ENCODE measurements at places on chromosomes 5 and 9.

DNA sequence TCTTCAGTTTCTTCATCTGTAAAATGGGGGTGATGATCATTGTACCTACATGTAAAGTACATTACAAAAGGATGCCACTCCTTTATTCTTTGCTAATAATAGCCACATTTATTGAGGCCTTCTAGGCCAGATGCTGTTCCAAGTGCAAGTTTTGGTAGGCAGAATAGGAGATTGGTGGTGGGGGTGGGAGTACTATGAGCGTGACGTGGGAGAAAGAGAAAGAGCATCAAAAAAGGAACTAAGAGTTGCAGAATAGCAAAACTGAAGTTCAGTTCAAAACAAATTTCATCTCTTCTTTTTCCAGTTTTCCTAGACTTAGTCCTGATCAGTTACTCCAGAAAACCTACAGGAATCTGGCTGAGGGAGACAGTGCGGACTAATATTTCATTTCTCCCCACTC is 174.1 kb downstream of the SNX18 start:
- DNase-seq, result no peak

- DNase-seq, result no peak
Measured at GRCh38 chr5:72784129-72784528, 32.3 kb upstream of the TNPO1 start.

DNA sequence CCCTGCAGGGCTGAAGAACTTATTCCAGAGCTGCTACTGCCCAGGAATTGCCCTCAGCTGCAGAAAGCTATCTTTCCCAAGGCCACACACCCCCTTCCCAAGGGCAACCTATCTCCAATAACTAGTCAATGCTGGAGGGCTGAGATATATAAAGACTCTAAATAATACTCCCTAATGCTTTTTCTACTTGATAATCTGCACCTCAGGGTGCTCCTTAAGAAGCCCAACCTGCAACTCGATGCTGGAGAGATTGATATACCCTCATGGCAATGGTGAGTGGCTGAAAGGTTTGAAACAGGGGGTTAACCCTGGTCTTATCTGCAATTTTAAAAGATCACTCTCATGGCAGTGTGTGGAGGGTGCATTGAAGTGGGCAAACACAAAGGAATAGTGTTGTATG is 142.7 kb upstream of the APC start:
- DNase-seq, result no peak

DNA sequence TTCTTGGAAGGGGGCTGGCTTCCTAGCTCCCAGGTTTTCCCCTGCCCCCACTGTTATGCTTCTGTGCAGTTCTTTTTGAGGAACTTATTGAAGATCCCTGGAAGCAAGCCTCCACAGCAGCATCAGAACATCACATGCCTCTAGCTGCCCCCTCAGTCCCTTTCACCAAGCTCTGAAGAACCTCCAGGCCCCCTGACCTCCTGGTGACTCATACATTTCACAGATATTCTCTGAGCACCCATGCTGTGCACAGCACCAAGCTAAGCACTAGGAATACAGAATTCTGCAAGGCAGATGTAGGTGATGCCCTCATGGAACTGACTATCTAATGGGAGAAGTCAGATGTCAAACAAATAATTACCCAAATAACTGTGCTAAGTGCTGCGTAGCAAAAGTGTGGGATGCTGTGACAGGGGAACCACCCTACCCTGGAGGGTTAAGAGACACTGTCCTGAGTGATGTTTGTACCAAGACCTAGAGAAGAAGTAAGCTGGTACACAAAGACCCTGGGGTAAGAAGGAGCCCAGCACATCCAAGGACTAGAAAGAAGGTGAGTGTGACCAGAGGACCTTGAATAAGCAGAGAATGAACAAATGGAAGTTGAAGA is 213.7 kb upstream of the NR4A3 start:
- DNase-seq, result no peak

GRCh38 chr5:132491368-132492364 is 1.1 kb upstream of the IRF1 start:
- DNase-seq, result peak; percentile 41

DNA sequence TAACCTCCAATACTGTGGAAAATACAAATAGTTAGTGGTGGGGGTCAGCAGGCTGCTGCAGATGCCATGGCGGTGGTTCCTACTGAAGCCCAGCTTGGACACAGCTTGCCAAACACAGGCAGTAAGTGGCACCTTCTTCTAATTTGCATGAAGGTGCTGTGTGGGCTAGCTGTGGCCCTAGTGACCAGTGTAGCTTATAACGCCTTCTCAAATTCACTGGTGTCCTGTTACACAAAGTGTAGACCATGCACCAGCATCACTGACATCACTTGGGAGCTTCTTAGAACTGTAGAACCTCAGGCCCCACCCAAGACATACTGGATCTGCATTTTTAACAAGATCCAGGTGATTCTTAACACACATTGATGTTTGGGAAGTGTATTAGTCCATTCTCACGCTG is 58.8 kb upstream of the TGFBR1 start:
- DNase-seq, result no peak

DNA sequence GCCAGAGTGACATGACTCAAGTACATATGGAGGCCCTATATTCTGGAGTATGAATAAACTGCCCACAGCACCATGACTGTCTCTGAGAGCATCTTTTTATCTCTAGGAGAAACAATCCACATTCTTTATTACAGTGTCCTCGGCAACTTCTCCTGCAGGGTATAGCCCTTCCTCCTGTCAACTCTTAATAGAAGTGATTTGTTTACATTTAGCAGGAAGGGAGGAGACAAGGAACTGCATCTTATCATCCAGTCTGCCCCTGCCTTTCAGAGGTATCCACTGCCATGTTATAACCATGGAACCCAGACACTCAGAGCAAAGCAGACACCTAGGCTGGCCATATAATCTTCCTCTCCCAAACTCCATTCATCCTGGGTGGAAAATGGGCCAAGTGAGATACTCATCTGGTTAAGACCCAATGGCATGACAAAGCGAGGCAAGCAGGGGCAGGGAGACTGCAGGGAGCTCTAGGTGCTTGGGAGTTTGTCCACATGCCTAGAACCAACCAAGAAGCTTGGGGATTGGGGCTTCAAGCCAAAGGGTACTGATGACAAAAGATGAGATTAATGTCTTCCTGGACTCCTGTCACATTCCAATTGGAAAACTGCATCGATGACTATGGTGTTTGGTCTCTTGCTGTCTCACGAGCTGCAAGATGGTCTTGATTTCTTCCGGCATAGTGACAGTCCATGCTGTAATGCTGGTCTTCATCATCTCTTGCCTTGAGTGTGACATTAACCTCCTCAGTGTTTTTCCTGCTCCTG is 620.5 kb upstream of the KLF4 start:
- DNase-seq, result no peak

GRCh38 chr9:86903734-86904085 is 43.6 kb downstream of the GAS1 start:
- DNase-seq, result no peak

DNA sequence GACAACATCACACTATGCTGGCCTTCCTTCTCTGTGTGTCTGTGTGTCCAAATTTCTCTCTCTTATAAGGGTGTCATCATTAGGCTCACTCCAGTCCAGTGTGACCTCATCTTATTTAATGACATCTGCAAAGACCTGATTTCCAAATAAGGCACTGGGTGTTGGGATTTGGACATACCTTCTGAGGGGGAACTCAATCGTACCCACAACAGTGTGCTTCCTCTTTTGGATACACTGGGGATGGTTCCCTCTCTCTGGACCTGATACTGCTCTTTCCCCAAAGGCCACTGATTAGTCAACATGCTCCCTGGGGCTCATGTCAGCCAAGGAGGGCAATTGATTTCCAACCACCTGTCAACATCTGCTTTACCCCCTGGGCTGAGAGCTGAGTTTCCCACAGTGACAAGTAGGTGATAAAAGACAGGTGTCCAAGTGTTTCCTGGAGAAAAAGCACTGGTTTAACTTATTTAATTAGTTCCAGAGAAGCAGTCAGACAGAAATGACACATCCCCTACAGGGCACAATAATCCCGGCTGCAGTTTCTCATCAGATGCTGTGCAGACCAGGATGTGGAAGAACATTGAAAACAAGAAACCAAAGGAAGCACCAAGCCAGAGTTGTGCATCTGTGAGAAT is 17.8 kb upstream of the CEP72 start:
- no peak for DNase-seq

GRCh38 chr5:67047616-67048015 is 149.0 kb downstream of the CD180 start:
- DNase-seq, result no peak

GRCh38 chr5:155080721-155081120 is 67.2 kb downstream of the KIF4B start:
- no peak for DNase-seq

GRCh38 chr5:143635888-143636287 is 176.1 kb upstream of the HMHB1 start:
- no peak for DNase-seq
